BE2C (cell line): ENCODE measurements at places on chromosomes 3 and 15.
A peak's percentile ranks its signal among the peaks of the same experiment; 100 is the strongest.

DNA sequence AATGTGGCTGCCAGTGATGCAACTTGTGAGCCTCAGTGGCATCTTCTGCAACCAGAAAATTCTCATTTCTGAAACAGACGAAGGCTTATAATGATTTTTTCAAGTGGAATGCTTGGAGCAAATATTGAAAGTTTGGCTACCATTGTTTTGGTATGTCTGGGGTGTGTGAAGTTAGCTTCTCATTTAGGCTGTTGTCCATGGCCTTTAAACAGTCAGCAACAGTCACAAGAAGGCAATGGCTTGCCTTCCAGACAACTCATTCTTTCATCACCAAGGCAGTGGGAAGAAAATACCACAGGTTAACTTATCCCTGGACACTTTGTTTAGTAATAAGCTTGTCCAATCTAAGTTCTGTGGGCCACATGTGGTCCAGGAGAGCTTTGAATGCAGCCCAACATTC, 4.7 kb upstream of the BNC1 start:
- DNase-seq = no peak

- DNase-seq = no peak
Measured at GRCh38 chr15:56327721-56328502, 37.3 kb upstream of the TEX9 start.

DNA sequence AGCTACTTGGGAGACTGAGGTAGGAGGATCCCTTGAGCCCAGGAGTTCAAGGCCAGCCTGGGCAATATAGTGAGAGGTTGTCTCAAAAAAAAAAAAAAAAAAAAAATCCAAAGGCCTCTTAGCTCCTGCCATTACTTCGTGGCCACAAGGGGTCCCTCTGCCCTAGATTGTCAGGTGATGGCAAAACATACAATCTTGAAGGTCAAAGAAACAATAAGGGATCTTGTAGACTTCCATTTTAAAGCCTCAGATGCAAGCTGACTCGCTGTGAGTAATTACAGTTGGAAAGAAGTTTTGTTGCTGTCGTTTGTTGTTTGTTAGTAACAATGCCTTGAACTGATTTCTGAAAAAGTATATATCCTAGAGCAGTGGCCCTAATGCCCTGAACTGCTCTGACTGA, 55.9 kb upstream of the PLCL2 start:
- peak; percentile 36 for DNase-seq

GRCh38 chr3:15107075-15107947, 8.4 kb upstream of the RBSN start:
- no peak for DNase-seq

- DNase-seq = no peak
Measured at GRCh38 chr3:112805126-112805525, 41.5 kb downstream of the CD200R1L start.

GRCh38 chr15:41945731-41946130, 26.6 kb downstream of the EHD4 start:
- no peak for DNase-seq

GRCh38 chr3:102255736-102256135, 179.1 kb upstream of the ZPLD1 start:
- no peak for DNase-seq

- DNase-seq = no peak
Measured at GRCh38 chr15:92392462-92392861, 1.2 kb upstream of the ST8SIA2 start.

- no peak for DNase-seq
Measured at GRCh38 chr3:197305854-197306253, 7.4 kb upstream of the DLG1 start.

DNA sequence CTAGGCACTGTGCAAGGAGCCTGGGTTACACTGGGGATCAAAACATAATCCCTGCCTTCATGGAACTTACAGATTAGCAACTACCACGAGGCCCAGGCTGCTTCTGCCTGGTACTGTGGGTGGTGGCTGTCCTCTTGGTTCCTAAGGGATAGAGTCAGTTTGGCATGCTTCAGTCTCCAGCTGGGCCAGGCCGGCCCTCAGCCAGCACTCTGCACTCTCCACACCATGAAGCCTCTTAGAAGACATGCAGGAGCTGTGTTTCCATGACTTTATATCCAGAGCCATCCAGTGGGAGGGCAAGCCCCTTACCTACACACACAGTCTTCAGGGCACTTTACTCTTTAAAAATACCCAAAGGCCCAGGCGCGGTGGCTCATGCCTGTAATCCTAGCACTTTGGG, 54.4 kb downstream of the ATP1B3 start:
- DNase-seq = no peak

- DNase-seq = no peak
Measured at GRCh38 chr3:77053795-77054194, 13.9 kb downstream of the ROBO2 start.

DNA sequence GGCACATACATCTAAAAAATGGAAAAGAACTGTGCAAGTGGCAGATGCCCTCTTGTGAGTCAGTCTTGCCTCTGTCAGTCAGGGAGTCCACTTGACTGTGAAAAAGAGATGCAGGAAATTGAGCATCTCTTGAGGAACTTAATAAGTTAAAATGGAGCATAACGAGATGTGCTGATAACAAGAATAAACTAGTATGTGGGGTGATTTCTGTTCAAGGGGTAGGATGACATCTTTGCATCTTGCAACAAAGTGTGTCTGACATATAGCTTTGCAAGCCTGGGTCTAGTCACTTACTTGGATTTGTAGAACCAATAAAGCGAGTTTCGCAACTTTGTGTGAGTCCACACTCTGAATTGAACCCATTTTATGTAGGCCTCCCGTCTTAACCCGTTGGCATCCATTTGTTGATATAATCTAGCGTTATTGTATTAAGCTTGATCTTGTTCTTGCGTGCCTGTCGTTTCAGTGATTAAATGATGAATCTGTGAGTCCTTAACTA, 2.2 kb downstream of the USP3 start:
- no peak for DNase-seq

GRCh38 chr3:35737934-35738706, 98.8 kb downstream of the ARPP21 start:
- DNase-seq = no peak

GRCh38 chr3:42094128-42094527, 3.0 kb downstream of the TRAK1 start:
- DNase-seq = no peak

DNA sequence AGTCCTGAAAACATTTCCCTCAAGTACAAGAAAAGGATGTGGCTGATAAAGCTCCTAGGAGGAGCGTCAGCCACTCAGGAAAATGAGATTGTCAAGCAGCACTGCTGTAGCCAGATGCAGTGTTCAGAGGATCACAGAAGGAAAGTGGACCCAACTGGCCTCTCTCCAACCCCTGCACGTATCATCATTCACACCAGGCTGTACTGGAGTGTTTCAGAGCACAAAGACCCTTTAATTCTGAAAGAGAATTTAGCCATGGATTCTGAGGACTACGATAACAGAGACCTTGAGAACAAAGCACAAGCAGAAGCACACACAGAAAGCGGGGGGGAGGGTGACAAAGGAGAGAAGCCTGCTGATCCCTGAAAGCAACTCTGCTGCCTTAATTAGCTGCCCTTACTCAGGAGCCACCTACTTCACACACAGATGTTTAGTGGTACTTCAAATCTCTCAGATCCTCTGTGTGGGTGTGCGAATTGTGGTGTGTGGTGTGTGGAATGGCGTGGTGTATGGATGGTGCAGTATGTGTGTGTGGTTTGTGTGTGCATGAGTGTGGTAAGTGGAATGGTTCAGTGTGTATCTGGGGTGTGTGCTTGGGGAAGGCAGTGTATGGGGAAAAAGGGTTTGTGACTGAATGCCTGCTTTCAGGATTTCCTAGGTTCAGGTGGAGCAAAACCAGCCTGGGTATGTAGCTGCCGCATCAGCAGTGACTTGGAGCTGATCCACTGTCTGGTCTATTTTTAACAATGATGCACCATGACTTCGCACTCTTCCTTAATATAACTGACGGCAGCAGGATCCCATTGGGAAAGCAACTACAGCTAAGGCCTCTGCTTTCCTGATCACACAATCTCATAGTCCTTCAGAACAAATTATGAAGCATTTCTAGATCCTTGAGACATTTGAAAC, 192.5 kb downstream of the RSL24D1 start:
- DNase-seq = no peak

DNA sequence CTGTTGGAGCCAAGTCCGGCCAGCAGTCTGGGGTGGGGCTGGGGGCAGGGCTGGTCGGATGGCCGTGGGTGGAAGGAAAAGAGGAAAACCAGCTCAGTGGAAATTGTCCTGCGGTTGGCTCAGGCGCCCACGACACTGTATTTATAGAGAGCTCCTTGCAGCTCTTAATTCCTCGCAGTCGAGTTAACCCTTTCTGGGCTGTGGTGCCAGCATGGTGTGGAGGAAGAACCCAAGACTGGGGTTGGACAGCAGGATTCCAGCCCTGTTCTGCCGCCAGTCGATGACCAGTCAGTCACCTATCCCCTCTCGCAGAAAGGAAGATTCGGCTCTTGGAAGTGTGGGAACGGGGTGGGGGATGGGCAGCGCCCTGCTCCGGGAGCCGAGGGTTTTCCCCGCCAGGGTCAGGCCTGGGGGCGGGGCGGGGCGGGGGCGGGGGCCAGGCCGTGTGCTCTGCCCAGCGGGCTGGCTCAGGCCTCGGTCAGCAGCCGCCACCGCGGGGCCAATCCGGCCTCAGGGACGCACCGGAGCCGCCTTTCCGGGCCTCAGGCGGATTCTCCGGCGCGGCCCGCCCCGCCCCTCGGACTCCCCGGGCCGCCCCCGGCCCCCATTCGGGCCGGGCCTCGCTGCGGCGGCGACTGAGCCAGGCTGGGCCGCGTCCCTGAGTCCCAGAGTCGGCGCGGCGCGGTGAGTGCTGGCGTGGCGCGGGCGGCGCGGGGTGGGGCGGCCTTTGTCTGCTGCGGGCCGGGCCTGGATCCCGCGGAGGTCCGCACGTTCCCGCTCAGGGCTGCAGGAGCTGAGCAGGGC, at the start of gene CD276:
Gene CD276 (plus strand): TSS at position 607 of the 804 bp plus-strand sequence. CDS start 15,257 bp downstream, outside the sequence.
- peak; percentile 72 for DNase-seq

DNA sequence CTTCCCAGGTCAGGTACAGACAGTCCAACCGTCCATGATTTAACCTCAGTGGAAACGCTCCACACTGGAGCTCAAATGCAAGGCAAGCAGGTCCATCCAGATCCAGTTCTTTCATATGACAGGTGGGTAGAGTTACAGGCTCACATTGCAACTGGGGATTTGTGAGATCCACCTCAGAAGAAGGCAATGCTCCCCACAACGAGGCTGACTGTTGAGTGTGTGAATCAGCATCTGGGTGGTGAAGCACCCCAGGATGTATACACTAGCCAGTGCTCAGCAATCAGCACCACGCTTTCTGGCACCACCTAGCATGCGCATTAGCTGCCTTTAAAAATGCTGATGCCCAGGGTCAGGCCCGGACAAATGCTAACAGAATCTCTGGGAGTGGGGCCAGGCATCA, 343.5 kb upstream of the ICE2 start:
- DNase-seq = no peak

DNA sequence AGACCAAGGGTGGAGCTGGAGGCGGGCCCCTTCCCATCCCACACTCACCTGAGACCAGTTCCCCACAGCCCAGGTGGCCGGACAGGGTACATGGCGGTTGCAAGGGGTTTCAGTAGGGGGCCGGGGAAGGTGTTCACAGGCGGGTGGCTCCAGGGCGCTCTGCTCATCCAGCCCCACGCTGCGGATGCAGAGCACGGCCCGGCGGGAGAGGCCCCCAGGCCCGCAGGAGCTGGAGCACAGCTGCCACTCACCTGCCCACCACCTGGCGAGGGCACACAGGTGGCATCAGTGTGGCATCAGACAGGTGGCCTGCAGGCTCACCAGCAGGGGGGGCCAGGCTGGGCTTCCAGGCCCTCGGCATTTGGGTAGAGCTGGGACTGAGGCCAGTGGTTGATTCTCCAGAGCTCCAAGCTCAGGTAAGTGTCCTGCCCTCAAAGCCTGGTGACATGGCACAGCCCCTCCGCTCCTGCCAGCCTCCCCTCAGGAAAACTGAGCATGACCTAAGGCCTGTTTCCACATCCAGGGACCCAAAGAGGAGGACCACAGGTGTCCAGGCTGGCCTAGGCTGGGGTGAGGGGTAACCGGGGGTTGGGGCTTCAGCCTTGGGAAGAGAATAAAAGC, 43.8 kb downstream of the ADAMTS7 start:
- DNase-seq = no peak

DNA sequence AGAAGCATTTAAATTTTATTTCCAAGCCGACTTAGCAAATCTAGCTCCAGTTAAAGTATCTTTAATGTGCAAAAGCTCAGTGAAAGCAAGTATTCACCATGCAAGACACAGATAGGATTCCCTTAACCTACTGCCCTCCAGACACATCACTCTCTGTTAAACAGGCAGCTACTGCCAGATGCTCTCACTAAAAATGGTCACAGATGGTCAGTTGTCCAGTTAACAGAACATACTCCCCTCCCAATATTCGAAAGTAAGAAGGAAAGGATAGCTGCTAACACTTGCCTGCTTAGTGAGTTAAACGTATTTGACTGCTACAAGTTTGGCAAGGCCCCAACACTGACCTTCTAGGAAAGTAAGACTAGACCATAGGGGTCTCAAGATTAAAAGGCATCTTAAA, 73.7 kb downstream of the PRTG start:
- DNase-seq = peak; percentile 17

DNA sequence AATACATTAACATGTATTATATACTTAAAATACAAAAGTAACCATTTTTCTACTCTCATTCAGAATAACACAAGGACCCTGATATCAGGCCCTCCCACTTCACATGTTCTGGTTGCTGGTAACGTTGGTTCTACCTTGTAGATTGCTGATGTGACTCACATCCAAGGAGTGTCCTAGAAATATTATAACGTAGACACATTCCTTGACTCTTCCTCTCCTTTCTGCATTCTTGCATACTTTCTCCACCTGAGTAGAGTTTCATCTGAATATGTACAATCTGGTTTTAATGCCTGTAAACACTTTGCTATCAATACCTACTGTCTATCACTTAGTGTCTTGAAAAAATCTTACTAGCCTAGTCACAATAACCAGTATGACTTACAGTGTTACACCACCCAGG, 35.0 kb upstream of the NEDD4 start:
- DNase-seq = no peak

DNA sequence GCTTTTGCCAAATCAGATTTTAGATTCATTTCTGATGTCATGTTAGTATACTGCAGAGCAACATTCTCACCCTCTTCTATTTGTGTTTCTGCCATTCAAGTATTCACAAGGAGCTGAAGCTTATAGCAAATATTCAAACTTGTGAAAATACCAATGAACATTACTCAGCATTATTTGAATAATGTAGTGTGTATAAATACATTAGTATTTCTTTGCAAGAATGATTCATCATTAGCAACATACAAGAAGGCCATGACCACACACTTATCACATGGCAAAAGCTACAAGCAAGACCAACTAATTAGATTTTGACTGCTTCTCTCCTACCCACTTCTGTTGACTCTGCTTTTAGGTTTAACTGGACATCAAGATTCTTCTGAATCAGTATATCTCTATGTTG, 124.9 kb downstream of the IGSF11 start:
- DNase-seq = no peak

- no peak for DNase-seq
Measured at GRCh38 chr15:24752354-24752753, 76.8 kb downstream of the NPAP1 start.
